Pancreas (tissue), 10 donors: ENCODE measurements at places on chromosomes 6 and 20. TPM values are rescaled to one million over a fixed set of nuclear protein-coding genes. Genes with fewer than 3 reads are reported as not detected.

The OVOL2 gene
- total RNA-seq: 7.9 TPM

The CDH22 gene
- 5.3 TPM for total RNA-seq

The ANKRD60 gene
- total RNA-seq: not detected

The GID8 gene
- total RNA-seq: 14.7 TPM

The CD24 gene
- total RNA-seq: 874 TPM

DNA sequence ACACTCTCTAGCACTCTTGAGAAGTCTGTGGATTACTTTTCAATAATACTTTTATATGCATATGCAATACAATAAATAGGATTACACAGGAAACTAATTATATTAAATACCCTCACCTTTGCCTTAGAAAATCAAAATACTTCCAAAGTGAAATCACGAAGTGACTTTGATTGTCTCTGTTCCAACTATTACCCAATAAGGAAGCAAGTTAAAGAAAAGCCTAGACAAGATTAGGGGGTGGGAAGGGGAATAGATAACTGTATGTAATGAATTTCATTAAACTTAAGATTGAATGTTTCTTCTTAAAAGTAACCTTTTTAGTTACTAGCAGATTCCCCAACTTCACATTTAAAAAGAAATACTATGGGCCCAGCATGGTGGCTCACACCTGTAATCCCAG is 66.6 kb upstream of the SOX4 start:
- no peak for DNase-seq
- H3K27me3 ChIP-seq: no peaks in the 10 kb centered on the region

GRCh38 chr6:108083349-108083748 is 8.8 kb upstream of the OSTM1 start:
- DNase-seq: no peak
- no peak overlapping the region for H3K4me3 ChIP-seq
- no peaks in the 10 kb centered on the region for H3K4me1 ChIP-seq
- no peaks in the 10 kb centered on the region for H3K36me3 ChIP-seq
- no peak overlapping the region for H3K27ac ChIP-seq
- H3K27me3 ChIP-seq: no peaks in the 10 kb centered on the region

DNA sequence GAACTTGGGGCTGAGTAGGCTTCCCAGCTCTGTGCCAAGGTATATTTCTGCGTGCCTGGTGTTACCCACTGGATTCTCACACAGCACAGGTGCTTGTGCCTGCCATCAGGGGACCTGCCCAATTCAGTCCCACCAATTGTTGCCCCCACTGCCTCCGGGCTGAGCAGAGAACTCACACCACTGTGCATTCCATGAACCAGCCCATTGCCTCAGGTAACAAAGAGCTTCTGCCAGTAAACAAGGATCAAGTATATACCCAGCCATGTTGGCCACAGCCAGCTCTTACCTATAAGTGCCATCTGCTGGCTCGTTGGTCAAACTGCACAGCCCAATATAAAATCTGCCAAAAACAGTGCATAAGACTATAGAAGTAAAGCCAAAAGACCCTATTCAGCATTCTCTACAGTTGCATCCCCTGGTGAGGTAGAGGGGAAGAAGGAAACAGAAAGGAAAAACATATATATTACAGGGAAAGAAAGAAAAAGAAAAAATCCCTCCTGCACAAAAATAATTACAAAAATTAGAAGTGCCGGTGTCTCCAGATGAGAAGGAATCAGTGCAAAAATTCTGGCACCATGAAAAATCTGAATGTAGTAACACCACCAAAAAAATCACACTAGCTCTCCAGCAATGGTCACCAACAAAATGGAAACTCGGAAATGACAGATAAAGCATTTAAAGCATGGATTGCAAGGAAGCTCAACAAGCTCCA is 241.4 kb downstream of the IBTK start:
- H3K27ac ChIP-seq: no peak overlapping the region
- H3K27me3 ChIP-seq: no peaks in the 10 kb centered on the region
- no peaks in the 10 kb centered on the region for H3K36me3 ChIP-seq
- no peaks in the 10 kb centered on the region for H3K4me1 ChIP-seq
- DNase-seq: no peak

DNA sequence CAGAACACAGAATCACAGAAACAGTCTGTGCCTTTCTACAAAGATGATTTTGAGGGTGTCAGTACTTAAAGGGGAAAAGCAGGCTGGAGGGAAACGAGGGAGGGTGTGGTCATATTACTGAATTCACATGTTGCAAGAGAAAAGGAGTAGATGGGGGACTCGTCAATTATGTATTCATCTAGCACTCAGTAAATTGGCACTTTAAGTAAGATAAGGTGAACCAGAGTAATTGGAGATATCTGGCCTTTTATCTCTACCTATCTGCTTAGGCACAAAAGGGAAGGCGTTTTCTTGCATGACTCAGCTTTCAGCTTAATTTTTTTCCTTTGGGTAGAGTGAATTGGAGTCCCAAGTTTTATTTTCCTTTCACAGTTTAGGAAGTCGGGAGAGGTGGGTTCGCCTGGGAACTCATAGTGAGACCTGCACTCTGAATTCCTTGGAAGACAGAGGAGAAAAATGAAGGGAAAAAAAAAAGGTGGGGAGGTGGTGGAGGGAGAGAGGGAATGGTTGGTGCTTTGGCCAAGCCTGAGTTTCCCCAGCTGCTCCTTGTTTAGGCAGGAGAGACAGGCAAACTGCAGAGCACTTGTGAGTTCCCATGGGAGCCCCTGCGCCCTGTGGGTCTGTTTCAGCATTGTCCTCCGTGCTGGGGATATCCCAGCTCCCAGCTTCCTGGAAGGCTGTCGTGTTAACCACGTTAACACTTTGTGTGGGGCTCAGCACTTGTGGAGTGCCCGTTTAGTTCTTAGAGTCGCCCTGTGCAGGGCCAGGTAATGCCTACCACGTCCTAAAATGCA is 19.7 kb upstream of the GTSF1L start:
- H3K36me3 ChIP-seq: no peaks in the 10 kb centered on the region
- no peak for DNase-seq
- no peaks in the 10 kb centered on the region for H3K4me1 ChIP-seq
- no peaks in the 10 kb centered on the region for H3K27me3 ChIP-seq
- no peak overlapping the region for H3K27ac ChIP-seq
- no peak overlapping the region for H3K4me3 ChIP-seq

DNA sequence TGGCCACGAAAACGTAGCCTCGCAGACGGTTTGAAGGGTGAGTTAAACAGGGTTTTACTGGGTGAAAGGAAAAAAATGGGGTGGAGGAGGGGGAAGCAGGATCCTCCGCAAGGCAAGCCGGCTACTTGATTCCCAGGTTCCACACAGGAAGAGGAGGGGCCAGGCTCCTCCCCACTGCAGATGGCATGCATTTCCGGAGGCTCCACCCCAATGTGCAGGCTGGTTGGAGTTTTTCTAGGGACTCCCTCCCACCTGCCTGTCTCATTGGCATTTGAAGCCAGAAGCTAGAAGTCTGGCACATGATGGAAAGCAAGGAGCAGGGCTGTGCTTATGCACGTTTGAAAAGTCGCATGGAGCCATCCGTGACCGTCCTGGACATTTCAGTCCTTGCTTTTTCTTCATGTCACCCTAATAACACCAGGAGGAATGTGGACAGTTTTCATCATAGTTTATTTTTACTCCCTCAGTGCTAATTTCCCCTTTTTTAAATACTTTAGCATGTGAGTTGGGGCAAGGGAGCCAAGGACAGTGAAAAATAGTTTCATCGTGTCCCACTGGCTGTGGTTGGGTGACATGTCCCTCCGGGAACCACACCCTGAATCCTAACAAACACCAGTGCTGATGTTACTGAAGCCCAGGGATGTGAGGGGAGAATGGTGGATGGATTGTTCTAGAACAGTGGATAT is 100.1 kb upstream of the INSM1 start:
- no peaks in the 10 kb centered on the region for H3K36me3 ChIP-seq
- H3K27ac ChIP-seq: no peak overlapping the region
- H3K4me1 ChIP-seq: no peaks in the 10 kb centered on the region
- H3K27me3 ChIP-seq: no peaks in the 10 kb centered on the region
- H3K4me3 ChIP-seq: no peak overlapping the region

DNA sequence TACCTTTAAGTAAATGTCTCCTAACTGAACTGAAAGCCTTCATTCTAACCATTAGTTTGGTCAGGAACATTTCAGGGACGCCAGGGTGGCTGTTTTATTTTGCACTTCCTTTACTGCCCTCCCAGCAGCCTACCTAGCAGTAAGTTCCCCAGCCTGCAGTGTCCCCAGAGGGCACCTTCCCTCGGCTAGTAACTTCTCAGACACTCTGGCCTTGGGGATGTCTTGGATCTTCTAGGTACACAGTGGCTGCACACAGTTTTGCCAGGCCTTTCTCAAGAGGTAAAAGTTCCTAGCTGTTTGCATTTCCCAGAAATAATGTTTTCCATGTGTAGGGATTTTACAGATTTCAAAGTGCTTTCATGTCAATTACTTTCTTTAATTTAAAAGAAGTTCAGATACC is 378 bp upstream of the LAMA2 start:
- no peak for DNase-seq
- no peaks in the 10 kb centered on the region for H3K27me3 ChIP-seq
- H3K27ac ChIP-seq: no peak overlapping the region
- H3K36me3 ChIP-seq: no peaks in the 10 kb centered on the region
- no peaks in the 10 kb centered on the region for H3K4me1 ChIP-seq

GRCh38 chr6:7697820-7698623 is 27.9 kb upstream of the BMP6 start:
- no peak overlapping the region for H3K27ac ChIP-seq
- no peaks in the 10 kb centered on the region for H3K27me3 ChIP-seq
- no peaks in the 10 kb centered on the region for H3K36me3 ChIP-seq
- no peaks in the 10 kb centered on the region for H3K4me1 ChIP-seq
